ENCODE measurements at places on chromosomes 5 and 9.
A peak's percentile ranks its signal among the peaks of the same experiment; 100 is the strongest.

DNA sequence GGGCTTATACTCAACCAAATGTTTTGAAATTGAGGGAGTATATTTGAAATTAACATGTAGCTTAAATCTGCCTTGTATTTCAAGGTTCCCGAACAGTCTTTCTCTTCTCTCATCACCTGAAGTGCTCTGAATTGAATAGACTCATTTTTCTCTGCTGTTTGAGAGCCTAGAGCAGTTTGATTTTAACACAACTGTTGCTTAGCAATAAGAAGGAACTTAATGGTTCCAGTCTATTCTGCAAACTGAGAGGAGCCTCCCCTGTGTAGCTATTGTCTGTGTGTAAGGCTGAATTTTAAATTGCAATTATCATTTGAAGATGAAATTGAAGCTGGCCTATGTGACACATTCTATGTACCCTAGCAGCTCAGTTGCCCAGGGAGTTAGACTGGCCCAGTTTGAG lies 87.1 kb upstream of the CKMT2 start:
- no peak for DNase-seq

GRCh38 chr9:91056917-91057316 lies 255.3 kb downstream of the SYK start:
- DNase-seq, result no peak

GRCh38 chr5:117667105-117667504 lies 1092.5 kb upstream of the SEMA6A start:
- DNase-seq, result no peak

DNA sequence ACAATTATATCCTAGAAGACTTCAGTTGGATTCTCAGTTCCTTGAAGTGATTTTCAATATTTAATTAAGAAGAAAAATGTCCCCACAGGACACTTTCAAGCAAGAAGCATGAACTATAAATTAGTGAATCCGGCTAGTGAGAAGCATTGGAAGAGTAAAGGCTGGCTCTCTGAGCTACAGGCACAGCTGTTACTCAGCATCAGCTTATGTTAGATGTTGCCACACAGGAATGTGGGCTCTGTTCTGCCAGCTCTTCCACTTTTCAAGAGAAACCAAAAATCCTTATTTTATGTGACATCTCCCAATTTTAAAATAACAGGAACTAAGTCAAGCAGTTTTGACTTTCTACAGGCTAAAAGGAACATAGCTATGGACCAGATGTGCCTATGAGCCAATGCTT lies 14.9 kb downstream of the ZNF474 start:
- no peak for DNase-seq

DNA sequence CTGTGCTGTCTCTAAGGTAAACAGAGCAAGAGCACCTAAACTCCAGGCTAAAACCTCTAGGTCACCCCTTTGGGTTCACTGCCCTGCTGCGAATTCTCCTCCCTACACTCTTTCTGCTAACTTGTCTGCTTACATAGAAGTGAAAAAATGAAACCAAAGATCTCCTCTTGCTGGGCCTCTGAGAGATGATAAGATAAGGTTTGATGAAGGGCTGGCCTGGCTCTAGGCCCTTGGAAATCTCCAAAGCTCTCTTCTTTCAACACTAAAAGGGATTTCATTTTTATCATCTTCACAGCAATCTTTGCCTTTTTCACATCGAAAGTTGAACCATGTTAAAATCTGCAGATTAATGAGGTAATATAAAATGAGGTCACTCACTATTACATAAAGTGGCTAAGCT lies 450.8 kb upstream of the TLE4 start:
- no peak for DNase-seq

- no peak for DNase-seq
Measured at GRCh38 chr9:77834898-77835488, 186.9 kb upstream of the GNA14 start.

- no peak for DNase-seq
Measured at GRCh38 chr5:947626-948471, 55.2 kb downstream of the TRIP13 start.

DNA sequence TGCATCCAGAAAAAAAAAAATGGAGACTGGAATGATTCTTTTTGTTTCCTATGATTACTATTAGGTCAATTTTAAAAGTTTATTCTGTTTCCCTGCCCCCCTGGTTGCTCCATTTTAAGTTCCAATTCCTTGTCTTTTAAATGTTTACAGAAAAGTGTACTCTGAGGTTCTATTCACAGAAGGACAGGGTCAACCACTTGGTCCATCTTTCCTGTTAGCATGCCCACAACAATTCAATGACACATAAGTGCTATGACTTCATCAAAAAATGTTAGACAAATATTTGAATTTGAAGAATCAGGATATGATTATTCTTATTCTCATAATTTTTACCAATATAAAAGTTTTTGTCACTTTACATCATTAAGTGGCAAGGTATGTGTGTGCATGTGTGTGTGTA lies 123.7 kb downstream of the PDE4D start:
- DNase-seq, result no peak

GRCh38 chr5:103587185-103587748 lies 24.7 kb upstream of the NUDT12 start:
- no peak for DNase-seq

- DNase-seq, result no peak
Measured at GRCh38 chr9:121478816-121479676, 20.6 kb downstream of the GGTA1 start.

- no peak for DNase-seq
Measured at GRCh38 chr9:104854613-104855012, 73.3 kb downstream of the ABCA1 start.

DNA sequence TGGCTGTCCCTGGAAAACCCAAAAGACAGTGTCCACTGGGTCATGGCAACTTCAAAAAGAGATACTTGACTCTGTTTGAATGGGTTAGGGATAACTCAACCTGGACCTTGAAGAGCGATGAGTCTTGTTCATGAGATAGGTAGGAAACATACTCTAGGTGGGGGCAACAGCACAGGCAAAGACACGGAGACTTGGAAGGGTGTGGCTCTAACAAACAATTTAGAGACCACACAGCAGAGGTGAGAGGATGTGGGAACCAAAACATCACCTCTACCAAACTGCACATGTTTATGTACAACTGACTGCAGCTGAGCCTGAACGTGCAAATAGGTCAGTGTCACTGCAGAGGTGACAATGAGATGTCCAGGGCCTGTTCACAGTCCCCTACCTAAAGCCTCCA lies 247.7 kb upstream of the ADRA1B start:
- no peak for DNase-seq

DNA sequence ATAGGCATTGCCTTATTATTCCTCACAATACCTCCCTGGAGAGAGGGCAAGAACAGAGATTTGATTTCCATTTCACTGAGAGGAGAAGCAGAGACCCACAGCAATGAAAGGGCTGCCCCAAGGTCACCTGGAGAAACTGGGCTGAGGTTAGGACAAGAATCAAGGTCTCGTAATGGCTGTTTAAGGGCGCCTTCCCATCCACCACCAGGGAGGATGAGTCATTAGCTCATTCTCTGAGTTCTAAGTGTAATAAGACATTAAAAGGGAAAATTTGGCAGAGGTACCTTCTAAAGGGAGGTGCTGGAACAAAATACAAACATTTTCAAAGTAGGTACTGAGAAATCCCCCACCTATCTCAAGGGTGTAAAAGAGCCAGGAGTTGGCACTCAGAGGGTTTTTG lies 52.6 kb upstream of the TCERG1 start:
- no peak for DNase-seq

DNA sequence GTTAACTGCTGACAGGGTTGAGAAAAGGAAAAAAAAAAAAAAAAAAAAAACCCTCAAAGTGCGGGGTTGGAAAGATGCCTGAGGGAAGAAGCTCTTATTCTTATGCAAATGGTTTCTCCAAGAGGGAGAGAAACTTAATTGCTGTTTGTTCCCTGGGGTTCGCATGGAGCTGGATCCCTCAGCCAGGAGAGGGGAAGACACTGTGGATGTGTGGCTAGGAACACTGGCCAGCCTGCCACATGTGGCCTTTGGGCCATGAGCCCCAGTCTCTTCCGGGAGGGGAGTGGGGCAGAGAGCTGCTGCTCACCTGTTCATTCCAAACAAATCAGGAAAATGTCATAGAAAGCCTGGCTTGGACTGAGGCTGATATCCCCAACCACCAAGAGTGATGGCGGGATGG lies 9.4 kb upstream of the SCGB3A2 start:
- DNase-seq, result no peak

DNA sequence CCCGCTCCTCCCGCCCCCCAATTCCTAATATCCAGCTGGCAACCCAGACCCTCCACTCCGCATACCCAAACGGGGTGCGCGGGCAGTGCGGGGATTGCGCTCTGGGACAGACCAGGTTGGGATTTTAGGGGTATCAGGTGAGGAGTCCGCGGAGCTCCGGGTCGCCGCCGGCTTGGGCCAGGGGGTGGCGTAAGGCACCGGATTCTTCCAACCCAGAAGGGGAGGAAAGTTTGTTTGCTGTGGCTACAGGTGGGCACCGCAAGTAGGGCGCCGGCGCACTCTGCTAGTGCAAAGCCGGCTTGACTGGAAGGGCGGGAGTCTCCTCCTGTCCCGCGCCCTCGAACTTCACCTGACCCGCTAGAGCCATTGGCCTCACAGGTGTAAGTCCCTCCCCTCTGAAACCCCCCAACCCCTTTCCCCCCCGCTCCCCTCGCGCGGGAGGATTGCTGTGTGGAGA lies 709 bp downstream of the IQGAP2 start:
- no peak for DNase-seq

DNA sequence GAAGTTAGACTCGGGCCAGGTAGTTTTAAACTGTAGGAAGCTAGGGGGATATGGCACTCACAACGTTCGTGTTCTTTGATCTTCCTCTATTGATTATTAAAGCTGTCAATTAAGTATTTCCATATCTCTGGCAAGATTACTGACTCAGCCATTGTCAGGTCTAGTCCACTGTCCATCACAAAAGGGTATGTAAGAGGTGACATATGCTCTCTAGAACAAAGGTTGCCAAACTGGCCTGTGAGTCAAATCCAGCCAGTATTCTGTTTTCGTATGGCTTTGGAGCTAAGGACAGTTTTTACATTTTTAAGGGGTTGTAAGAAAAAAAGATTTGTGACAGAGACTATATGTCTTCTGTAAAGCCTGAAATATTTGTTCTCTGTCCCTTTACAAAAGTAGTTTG lies 44.2 kb downstream of the FAXDC2 start:
- DNase-seq, result no peak

DNA sequence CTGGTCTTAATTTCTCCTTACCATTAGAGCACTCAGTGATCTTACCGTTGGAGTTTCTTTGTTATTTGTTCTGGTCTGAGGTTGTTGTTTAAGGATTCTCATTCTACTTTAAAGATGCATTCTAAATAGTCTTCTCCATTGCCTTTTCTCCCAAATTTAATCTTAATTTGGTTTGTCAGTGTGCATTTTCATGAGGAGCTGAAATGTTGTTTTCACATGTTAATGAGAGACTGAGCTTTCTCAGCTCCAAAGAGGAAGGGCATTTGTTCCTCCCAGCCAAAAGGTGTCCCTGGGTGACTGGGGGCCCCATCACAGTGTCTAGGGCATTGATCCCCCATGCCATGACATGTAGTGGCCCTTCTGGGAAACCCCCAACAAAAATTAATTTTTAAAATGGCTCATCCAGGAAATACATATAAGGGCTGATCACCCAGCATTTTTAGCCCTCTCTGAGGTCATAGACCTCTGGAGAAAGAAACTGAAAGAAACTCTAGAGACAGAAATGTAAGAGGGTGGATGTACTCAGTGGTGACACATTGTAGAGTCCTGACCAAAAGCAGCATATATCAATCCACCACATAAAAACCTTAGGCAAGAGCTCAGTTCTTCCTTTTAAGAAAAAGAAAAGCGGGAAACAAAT lies 240.4 kb upstream of the RAI14 start:
- DNase-seq, result no peak

- no peak for DNase-seq
Measured at GRCh38 chr5:78666041-78666444, 17.5 kb upstream of the LHFPL2 start.

DNA sequence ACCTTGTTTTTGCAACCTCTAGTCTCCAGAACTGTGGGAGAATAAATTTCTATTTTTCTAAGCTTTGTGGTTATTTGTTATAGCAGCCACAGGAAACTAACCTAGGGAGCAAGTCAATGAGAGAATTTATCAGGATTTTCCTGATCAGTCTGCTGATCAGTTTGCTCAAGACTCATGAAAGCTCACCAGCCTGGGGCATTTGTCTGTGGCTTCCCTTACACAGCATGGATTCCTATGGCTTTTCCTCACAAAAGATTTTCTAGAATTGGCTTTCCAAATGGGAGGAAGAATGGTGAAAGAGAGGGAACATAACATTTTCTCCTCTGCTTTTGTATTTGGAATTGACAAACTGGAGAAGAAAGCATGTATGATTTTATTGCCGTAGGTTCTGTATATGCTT lies 20.2 kb downstream of the ARRDC3 start:
- no peak for DNase-seq

DNA sequence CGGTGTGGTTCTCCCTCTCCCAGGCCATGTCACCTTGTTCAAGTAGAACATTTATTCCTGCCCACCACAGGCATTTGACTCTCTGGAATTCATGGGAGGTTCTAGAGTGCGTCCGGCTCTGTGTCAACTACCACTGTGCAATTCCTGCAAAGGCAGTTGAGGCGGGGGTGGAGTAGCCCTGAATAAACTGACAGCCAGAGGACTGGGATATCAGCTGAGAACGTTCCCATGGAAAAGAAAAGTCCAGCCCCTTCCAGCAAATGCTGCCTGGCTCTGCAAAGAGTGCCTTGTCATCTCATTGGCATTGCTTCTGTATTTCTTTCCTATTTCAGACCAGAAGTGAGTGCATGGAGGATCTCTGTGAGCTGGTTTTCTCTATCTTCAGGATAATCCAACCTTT lies 18.9 kb upstream of the MEGF9 start:
- no peak for DNase-seq

DNA sequence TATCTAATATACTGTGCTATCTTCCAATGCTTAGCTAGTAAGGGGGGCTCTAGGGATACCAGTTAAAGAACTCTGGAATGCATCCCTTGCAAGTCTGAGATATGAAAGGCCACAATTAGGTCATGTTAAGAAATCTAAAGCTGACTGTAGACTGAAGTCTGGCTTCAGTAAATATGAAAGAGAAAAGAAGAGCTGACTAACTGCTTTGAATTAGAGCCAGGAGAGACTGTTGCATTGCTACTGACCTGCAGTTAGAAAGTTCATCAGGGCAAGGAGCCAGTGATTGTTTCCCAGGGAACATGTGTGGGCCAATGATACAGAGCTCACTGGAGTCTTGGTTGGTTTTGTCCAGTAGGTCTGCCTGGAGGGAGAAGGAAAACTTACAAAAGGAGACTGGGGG lies 472.1 kb upstream of the TNC start:
- peak; percentile 66 for DNase-seq

DNA sequence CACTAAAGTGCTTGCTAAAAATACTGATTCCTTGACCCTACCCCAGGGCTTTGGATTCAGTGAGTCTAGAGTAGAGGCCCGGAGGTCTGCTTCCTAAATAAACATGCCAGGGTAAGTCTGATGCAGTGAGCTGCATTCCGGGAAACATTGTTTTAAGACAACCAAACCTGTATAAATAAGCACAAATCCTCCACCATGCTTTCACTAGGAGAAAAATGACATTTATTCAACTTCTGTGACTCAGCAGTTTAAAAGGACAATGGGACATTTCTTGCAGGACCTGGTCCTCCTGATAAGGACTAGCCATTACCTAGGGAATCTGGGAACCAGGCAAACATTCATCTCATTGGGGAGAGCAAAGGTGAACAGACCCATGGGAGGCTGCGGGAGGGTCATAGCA lies 335.3 kb downstream of the MLLT3 start:
- DNase-seq, result no peak

All from HFF-Myc (cell line).